ENCODE measurements at places on chromosomes 4 and X.

GRCh38 chrX:17860811-17861488 lies at the start of gene RAI2:
RAI2 (minus strand) TSS chrX:17861298; CDS start chrX:17802010, 59,288 bp downstream.
- DNase-seq = peak; percentile 53

DNA sequence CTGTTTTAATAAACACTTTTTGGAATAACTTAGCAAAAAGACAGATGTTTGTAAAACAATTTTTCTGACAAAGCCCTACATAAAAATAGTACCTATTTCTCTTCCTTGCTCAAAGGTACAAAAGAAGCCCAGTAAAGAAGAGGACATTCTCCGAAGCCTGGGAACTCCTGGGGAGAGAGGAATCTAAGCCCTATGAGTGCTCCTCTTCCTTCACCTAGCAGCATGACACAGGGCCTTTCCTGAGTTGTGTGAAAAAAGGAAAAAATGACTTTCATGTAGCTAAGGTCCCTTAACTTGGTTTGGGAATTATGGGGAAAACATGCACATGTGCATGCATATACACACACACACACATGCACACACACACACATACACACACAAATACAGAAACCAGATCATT lies 586.9 kb downstream of the TMA16 start:
- DNase-seq = no peak

DNA sequence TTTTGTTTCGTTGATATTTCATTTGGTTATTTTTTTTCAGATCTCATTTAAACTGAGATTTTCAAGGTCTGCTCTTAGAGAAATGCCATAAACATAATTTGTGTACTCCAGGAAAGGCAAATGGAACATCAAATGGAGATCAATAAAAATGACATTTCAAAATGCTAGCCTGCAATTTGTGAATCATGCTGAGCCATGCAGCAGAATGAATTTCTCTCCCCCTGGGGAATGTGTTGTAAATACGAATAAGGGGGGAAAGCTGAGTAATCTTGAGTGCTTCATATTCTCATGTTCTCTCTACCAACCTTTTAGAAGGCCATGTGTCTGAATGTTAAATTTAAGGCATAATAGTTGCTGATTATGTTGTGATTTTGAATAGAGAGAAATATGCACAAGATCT lies 7.8 kb downstream of the ZCCHC4 start:
- DNase-seq = no peak

- DNase-seq = no peak
Observed at GRCh38 chr4:37631551-37631950, 54.6 kb downstream of the RELL1 start.

DNA sequence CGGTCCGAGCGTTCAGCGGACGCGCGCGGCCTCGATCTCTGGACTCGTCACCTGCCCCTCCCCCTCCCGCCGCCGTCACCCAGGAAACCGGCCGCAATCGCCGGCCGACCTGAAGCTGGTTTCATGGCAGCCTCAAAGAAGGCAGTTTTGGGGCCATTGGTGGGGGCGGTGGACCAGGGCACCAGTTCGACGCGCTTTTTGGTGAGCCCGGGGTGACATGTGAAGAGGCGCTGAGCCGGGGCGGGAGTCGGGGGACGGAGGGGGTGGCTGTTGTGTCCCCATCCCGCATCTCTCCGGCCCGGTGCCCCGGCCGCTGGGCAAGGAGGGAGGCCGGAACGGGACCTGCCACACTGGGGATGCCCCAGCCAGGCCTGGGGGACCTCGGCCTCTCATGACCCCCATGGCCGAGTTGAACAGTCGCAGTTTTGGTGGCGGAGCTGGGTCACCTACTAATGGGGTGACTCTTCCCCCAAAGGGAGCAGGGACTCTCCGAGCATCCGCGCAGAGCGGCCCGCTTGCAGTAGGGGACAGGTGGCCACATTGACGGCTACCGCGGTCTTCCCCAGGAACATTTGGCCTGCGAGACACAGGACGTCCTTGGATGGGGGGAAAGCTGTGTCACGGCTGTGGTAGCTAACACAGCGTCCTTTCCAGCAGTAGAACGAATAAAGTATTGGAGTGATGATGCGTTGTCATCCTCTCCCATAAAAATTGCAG lies at the start of gene GK:
GK (plus strand) TSS at position 9 of the 717 bp plus-strand sequence; CDS start at position 124, 115 bp downstream.
- no peak for DNase-seq

DNA sequence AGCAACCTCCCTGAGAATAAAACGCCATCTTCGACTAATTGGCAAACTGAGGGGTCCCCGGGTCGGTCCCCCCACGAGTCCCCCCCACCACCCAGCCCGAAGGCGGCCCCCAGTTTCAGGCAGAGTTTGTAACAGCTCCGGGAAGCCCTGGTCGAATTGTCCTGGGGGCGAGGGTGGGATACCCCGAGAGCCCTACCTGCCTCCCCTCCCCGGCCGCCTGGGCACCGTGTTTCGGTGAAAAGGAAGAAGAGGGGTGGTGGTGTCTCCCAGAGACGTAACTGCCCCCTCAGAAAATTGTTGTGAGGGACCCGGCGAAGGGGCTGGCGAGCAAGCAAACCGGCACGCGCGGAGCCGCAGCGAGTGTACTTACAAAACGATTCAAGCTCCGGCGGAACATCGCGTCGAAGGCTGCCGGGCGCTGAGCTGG lies 1.2 kb downstream of the ATP11C start:
- DNase-seq = no peak

DNA sequence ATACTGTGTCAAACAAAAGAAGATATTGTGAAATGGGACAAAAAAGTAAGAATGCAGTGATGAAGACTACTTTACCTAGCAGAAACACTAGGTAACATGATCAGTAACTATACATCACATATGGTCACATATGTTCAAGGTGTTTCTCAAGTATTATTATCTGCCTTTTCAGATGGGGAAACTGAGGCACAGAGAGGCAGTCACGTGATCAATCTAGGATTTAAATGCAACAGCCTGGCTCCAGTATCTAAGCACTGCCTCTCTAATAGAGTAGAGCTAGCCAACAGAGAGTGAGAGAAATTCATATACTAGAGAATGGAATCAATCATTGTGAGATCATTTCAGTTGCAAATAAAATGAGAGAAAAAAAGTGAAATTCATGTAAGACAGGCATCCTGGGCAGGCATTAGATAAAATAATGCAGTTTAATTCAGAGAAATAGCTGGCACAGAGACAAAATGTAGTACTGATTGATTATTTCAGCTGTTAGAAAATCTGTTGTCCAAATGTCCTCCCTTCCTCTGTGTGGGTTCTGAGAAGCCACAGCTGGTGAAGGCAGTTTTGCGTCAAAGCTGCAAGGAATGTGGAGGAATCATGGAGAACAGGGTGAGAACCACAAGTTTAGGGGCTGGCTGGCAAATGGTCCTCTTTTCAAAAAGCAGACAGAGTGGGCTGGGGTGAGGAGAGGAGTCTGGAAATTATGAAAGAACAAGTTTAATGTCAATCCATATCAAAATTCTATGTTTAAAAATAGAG lies 26.0 kb downstream of the SMIM43 start:
- no peak for DNase-seq

DNA sequence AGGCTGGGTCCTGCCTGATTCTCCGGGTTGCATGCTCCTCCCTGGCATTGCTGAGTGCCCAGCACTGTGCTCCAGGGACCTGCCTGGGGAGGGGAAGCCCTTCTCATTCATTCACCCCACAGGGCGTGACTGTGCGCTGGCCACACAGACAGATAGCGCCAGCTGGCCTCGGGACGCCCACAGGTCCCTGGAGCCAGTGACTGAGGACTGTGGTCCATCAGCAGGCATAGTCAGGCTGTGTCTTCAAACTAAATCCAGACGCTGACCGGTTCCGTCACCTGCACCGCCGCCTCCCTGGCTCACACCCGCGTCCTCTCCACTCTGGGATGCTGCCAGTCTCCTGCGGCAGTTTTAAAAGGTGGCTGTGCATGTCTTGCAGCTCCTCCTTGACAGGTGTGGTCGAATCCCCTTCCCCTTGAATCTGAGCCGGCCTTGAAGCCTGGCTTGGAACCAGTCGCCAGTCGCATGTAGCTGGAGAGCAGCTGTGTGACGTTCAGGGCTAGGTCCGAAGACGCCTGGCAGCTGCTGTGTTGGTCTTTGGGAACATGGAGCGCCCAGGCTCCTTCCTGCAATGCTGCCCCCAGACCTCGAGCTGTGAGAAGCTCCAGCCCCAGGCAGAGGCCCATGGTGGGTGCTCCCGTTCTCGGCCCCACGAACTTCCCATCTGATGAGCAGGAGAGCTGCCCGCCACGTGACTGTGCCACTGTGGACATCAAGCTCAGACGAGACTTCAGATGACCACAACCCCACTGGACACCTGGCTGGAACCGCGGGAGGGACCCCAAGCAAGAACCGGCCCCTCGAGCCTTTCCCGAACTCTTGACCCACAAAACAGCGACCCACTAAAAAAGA lies 94.1 kb downstream of the ADRA2C start:
- peak; percentile 41 for DNase-seq

DNA sequence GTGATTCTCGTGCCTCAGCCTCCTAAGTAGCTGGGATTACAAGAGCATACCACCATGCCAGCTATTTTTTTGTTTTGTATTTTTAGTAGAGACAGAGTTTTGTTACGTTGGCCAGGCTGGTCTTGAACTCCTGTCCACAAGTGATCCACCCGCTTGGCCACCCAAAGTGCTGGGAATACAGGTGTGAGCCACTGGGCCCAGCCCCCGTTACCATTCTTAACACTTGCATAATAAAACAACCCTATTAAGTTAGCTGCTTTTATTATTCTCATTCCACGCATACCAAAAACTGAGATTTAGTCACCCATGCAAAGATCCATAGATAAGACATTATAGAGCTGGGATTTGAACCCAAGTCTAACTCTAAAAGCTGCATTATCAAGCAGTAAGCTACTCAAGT lies 6.0 kb upstream of the TEX13A start:
- no peak for DNase-seq

GRCh38 chr4:169071747-169072146 lies 61.7 kb upstream of the CBR4 start:
- no peak for DNase-seq

GRCh38 chr4:81410680-81411079 lies 61.0 kb downstream of the RASGEF1B start:
- DNase-seq = no peak

- no peak for DNase-seq
Observed at GRCh38 chr4:6674500-6675149, 19.1 kb upstream of the S100P start.

GRCh38 chrX:154459832-154460231 lies 1.8 kb downstream of the PLXNA3 start:
- DNase-seq = no peak

- no peak for DNase-seq
Observed at GRCh38 chr4:26204249-26204825, 116.5 kb upstream of the RBPJ start.

All from aorta (tissue), 5 donors.